ENCODE measurements at places on chromosomes 1 and 21. TPM values are rescaled to one million over a fixed set of nuclear protein-coding genes. Genes with fewer than 3 reads are reported as not detected.

DAB1 gene
- total RNA-seq: not detected

WNT3A gene
- not detected for total RNA-seq

- H3K36me3 ChIP-seq: peaks cover 8% of the 10 kb centered on the region
- DNase-seq: no peak
- no peak overlapping the region for H3K27ac ChIP-seq
- no peak overlapping the region for H3K4me3 ChIP-seq
- peaks cover 75% of the 10 kb centered on the region for H3K4me1 ChIP-seq
- no peaks in the 10 kb centered on the region for H3K27me3 ChIP-seq
Observed at GRCh38 chr1:230087028-230087716, 20.1 kb downstream of the GALNT2 start.

- no peaks in the 10 kb centered on the region for H3K27me3 ChIP-seq
- no peaks in the 10 kb centered on the region for H3K4me1 ChIP-seq
- H3K36me3 ChIP-seq: no peaks in the 10 kb centered on the region
- H3K27ac ChIP-seq: no peak overlapping the region
- peak; percentile 38 for DNase-seq
Observed at GRCh38 chr1:89454845-89455521, 69.6 kb upstream of the LRRC8B start.

- DNase-seq: no peak
- no peaks in the 10 kb centered on the region for H3K36me3 ChIP-seq
Observed at GRCh38 chr1:91570120-91570448, 69.4 kb downstream of the CDC7 start.

DNA sequence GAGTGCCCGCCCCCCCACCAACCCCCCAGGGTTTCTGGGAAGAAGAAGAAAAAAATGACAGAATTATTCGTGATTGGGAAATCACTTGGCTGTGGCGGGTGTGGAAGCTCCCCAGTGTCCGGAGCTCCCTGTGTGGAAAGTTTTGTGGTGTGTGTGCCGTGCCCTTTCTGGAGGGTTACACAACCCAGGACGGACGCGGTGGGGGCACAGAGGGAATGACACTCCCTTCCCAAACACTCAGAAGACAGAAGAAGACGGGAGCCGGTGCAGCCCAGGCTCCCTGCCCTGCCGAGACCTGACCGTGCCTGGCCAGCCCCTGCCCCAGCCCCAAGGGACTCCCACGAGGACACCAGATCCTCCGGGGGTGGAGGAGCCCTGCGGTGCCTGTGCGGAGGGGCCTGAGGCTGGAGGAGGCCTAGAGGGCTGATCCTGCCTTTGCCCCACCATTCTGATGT is 33.0 kb upstream of the ADARB1 start:
- peaks cover 3% of the 10 kb centered on the region for H3K4me1 ChIP-seq
- no peaks in the 10 kb centered on the region for H3K36me3 ChIP-seq
- H3K27ac ChIP-seq: no peak overlapping the region

GRCh38 chr1:245879091-245879490 is 628.0 kb downstream of the SMYD3 start:
- no peak overlapping the region for H3K4me3 ChIP-seq
- no peaks in the 10 kb centered on the region for H3K27me3 ChIP-seq
- no peaks in the 10 kb centered on the region for H3K36me3 ChIP-seq
- H3K27ac ChIP-seq: peak overlapping the region; percentile 79

All from SJSA1 (cell line).